ENCODE measurements at places on chromosomes 2 and 18.
A peak's percentile ranks its signal among the peaks of the same experiment; 100 is the strongest.

DNA sequence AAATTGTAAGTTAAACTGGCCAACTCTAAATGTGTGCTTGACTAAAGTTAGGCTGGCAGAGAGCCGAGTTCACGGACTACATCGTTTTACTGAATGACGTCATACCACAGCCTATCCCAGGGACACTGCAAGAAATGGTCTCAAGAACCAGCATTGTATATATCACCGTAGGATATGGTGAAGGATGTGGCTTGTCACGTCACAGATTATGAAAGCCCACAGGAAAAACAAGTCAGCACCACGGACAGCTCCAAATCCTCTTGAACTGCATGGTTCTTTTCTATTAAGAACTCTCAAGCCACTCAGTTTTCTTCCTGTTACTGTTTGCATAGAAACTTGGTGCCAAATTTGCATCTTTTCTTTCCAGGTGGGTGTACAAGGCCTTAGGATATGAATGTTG is 85.1 kb upstream of the ACAA2 start:
- no peak for DNase-seq

GRCh38 chr18:48872234-48873145 is 78.3 kb downstream of the SMAD7 start:
- DNase-seq, result peak; percentile 24

- DNase-seq, result no peak
These were observed 150.2 kb downstream of the FSHR start for GRCh38 chr2:49004036-49004626.

- no peak for DNase-seq
These were observed 10.5 kb upstream of the TMSB10 start for GRCh38 chr2:84894758-84895520.

DNA sequence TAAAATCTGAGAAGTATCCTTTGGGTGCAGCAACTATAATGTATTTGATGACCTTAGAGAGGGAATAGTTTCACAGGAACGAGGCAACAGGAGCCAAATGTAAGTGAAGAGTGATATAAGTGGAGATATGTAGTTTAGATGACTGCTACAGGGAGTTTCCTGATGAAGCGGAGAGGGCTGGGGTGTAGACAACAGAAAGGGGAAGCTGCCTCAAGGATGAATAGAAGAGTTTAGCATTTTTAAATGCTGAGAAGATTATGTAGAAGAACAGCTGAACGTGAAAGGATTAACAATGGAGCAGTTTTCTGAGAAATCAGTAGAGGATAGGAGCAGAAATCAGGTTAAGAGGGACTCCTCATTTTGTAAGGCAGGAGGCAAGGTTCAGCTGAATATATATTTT is 133.3 kb downstream of the LCLAT1 start:
- DNase-seq, result no peak

DNA sequence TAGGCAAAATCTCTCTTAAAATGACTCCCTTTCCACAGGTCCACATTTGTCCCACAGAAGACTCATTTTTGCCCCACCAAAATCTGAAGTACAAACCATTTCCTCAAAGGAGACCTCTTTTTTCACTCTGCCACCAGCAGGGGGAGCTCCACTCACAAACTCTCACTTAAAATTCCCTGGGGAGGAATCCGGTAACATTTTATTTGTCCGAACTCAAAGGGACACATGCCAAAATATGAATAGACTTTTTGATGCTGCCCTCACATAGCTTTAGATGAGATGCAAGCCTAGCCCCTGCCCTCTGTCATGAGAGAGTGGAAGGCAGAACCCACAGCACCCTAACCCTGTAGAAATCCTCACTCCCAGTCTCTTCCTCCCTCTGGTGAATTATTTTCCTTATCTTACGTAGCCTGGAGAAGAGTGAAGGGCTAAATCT is 57.1 kb downstream of the RMDN2 start:
- DNase-seq, result peak; percentile 70

DNA sequence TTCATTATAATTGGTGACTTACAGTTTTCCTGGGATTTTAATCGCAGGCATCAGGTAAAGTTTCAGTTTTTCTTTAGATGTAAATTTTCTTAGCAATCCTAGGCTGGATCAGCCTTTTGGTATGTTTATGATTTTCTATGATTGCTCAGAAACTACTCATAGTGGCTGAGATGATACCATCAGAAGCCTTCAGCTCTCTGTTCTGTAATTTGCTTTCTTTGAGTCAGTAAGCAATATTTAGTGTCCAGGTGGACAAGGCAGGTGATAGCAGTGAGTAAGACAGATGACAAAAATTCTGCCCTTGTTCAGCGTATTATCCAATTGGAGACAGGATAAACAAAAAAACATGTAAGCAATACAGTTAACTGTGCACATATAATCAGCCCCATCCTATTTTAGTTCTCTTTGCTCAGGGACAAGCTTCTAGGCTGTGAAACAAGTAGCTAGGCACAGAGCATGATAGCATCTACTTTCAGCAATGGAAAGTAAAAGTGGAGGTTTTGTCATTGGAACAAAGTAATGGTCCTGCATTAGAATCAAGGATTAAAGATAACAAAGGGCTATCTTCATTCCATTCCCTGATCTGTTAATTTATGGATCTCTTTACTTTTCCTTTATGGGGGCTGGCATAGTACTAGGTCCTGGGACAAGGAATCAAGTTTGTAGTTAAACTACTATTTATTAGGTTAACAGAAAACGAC is 100.8 kb downstream of the EPC2 start:
- no peak for DNase-seq

DNA sequence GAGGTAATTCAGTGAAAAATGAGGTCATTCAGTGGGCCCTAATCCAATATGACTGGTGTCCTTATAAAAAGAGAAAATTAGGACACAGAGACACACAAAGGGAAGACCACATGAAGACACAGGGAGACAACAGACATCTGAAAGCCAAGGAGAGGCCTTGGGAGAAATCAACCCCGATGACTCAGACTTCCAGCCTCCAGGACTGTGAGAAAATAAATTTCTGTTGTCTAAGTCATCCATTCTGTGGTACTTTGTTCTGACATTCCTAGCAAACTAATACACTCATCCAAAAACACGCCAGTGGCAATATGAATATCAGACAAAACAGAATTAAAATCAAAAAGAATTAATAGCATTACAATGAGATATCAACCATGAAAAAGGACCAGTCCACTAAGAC is 303.7 kb downstream of the SS18 start:
- no peak for DNase-seq

- no peak for DNase-seq
These were observed 8.8 kb upstream of the NAB1 start for GRCh38 chr2:190640117-190640516.

- DNase-seq, result no peak
These were observed 40.3 kb upstream of the SIGLEC15 start for GRCh38 chr18:45785134-45785533.

- DNase-seq, result no peak
These were observed 94.8 kb upstream of the CYRIA start for GRCh38 chr2:16760426-16760825.

DNA sequence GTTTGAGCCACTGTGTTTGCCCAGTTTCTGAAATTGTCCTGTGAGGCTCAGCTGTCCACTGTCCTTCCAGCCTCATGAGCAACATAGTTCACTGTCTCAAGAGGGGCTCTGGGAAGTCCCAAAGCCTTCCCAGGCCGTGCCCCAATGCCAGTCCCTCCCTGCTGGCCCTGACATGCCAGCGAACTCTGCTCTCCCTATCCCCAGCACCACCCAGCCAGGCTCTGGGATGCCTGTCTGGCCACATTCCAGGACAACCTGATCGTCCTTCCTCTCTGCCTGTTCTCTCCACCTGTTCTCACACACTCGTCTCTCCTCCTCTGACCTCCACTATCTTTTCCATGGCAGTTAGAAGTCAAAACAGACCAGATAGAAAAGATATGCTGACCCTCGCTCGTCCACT is 278.0 kb upstream of the ID2 start:
- no peak for DNase-seq

DNA sequence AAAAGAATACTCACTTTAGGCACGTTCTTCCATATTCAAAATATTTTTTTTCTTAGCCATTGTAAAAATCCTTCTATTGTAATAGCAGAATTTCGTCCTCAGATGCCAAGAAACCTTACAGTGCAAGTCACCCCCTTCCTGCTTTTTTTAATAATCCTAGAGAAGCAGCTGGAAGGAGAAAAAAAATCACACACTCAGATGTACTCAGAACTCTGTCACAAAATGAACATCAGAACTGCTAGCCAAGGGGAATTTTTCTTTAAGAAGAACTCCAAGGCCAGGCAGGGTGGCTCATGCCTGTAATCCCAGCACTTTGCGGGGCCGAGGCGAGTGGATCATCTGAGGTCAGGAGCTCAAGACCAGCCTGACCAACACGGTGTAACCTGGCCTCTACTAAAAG is 127.3 kb upstream of the SPATS2L start:
- no peak for DNase-seq

DNA sequence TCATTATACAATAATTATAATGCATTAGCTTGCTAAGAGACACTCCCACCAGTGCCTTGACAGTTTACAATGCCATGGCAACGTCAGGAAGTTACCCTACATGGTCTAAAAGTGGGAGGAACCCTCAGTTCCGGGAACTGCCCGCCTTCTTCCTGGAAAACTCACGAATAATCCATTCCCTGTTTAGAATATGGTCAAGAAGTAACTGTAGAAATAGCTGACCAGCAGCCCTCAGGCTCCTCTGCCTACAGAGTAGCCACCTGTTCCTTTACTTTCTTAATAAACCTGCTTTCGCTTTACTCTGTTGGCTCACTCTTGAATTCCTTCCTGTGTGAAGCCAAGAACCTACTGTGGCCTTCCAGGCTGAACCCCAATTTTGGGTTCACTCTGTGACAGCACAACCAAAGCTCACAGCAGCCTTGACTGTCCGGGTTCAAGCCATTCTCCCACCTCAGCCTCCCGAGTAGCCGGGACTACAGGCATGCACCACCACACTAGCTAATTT is 20.0 kb upstream of the PTPN2 start:
- no peak for DNase-seq

- DNase-seq, result no peak
These were observed 24.2 kb upstream of the TANK start for GRCh38 chr2:161135951-161136593.

DNA sequence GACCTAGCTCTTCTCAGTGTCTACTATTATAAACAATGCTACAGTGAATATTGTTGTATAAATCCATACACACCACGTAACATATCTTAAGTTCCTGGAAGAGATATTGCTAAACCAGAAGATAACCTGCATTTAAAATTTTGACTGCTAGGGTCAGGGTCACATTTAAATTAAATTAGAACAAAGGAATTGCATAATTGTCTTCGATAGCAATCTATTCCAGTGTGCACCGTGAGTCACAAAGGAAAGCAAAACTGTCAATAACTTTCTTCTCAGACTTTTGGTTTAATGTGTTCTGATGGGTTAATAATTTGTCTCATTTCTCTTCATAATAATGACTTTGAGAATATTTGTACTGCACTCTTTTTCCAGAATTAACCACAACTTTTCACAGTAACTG is 4.2 kb downstream of the GEN1 start:
- no peak for DNase-seq

DNA sequence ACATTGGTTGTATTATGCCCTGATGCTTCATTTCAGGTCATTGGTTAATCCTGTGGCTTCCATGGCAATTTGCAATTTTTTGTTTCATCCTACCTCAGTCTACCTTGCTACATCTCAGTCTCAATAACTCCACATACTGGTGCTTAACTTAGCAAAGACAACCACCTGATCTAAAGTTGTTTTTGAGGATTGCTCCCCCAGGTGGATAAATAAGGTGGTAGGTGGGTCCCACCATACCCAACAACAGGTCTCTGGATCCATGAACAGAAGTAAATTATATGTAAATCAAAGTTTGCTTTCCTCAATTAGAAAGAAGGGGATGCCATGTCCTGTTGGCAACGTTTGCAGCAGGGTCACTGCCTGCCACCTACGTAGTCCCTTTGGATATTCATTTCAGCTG is 7.0 kb downstream of the XIRP2 start:
- no peak for DNase-seq

DNA sequence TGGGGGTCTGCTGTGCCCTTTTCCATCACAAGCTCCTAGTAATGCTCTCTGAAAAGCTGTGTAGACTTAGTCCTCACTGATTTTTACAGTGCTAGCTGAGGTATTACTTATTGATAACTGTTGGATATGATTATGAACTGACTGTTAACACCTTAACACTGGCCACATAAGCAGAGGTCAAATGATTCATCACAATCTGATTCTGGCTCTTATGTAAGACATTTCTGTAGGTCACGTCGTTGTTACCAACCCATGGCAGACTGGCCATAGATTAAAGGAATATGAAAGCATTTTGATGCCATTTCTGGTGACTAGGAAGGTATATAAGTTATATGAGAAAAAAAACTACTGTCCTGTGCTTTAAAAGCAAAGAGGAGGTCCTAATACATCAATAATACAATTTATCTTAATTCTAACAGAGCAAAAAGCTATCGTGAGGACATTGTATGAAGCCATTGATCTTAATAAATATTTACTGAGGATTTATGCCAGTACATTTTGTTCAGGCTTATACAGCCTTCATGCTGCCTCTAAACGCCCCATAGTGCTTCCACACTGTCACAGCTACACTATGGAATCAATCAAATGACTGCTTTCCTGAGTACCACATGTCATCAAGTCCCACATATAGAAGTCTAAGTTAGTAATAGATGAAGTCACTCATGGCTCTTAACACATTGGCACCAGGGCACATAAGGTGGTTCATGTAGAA is 6.9 kb upstream of the RND3 start:
- no peak for DNase-seq

- DNase-seq, result no peak
These were observed 169.7 kb upstream of the LINC00305 start for GRCh38 chr18:64318547-64318946.

GRCh38 chr2:142104134-142104758 is 26.6 kb downstream of the LRP1B start:
- DNase-seq, result no peak

DNA sequence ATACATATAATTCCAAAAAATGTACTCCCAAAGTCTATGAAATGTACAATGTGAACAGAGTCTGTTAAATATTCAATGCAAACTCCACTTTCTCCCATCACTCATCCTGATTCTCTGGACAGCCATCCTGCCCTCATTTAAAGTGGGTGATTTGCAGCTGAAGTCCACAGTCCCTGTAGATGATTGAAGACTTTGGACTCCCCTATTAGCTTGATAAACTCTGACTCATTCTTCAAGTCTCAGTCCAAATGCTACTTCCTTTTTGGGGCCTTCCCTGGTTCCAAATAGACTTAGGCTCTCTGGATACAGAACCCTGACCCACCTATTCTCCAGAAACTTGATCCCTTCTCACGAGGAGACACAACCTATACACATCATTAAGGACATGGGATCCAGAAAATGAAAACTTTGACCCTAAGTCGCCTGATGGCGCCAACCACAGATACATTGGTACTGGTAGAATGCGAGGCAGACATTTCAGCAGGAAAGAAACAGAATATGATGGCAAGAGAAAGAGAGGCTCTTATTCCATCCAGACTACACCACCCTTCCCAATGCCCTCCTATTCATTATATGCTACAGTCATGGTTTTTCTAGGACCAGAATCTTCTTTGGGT is 122.7 kb downstream of the VIT start:
- DNase-seq, result no peak

GRCh38 chr2:216856406-216857065 is 3.3 kb downstream of the TNP1 start:
- DNase-seq, result no peak

Data from NCI-H1694 treated with DMSO at 0.1 percent for 48 hours (cell line).